Dermis blood vessel endothelial cell (primary cell): ENCODE measurements at places on chromosomes 3 and 15. TPM values are rescaled to one million over a fixed set of nuclear protein-coding genes. Genes with fewer than 3 reads are reported as not detected.

The ACOX2 gene
- 0.70 and 1.5 TPM in 2 replicates for total RNA-seq

The C3orf85 gene
- not detected in 2 replicates for total RNA-seq

GRCh38 chr15:92021792-92022191 lies 168.3 kb downstream of the SLCO3A1 start:
- no peak for DNase-seq

DNA sequence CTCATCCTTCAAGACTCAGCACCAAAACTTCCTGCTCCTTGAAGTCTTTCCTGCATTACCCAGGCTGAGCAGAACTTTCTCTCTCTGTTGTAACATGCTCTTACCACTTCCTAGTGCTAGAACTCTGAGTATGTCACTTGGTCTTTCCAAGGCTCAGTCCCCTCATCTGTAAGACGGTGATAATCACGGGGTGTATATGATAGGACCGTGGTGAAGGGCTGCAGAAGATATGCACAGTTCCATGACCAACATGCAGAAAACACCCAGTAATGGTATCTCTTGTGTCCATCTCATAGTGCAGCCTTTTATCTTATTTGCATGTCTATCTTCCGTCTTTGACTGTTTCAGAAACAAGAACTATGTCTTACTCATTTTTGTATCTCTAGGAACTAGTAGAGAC lies 154.5 kb downstream of the ZNF621 start:
- no peak for DNase-seq

GRCh38 chr3:38731522-38731921 lies 82.0 kb upstream of the SCN5A start:
- DNase-seq = no peak

DNA sequence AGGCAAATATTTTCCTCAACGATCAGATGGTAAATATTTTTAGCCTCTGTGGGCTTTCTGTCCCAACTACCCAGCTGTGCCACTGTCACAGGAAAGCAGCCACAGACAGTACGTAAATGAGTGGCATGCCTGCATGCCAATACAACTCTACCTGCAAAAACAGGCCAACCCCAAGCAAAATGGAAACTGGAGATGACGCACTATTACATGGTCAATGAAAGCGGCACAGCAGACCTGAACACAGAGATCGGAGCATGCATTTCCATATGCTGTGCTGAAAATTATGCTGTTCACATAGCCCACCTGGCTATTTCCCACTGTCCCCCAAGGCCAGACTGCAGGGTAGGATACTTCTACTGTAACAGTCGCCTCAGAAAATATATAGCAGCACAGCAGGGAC lies 57.8 kb downstream of the HERC2 start:
- DNase-seq = no peak

DNA sequence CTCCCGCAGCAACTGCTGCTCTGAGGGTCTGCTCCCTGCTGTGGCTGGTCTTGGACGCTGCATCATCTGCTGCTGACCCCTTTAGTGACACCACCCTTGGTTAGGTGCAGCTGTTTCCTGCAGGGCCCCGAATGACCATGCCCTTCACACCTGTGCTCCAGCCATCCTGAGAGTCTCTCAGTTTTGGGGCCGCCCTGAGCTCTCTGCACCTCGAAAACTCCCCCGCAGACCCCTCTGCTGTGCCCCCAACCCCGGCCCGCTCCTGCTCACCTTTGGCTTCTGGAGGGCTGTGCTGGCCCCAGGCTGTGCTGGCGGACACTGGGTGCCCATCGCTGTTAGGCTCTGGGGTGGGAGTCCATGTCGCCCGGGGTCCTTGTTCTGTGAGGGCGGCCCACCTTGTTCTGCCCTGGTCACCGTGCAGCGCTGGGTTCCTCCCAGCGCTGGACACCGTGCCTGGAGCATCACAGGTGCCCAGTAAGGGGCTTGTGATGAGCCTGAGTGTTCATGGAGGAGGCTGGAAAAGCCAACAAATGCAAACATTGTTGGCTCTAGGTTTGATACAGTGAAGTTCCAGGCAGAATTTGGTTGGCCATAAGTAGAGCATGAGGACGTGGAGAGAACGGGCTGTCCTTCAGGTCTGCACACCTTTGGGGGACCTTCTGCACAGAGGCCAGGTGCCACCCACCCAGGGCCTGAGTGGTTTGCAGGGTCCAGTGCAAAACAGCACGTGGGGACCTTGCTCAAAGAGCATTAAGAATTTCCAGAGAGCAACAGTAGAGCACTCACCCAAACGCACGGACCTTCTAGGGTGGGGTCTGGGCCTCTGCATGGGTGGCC lies 12.3 kb downstream of the ABTB1 start:
- no peak for DNase-seq

DNA sequence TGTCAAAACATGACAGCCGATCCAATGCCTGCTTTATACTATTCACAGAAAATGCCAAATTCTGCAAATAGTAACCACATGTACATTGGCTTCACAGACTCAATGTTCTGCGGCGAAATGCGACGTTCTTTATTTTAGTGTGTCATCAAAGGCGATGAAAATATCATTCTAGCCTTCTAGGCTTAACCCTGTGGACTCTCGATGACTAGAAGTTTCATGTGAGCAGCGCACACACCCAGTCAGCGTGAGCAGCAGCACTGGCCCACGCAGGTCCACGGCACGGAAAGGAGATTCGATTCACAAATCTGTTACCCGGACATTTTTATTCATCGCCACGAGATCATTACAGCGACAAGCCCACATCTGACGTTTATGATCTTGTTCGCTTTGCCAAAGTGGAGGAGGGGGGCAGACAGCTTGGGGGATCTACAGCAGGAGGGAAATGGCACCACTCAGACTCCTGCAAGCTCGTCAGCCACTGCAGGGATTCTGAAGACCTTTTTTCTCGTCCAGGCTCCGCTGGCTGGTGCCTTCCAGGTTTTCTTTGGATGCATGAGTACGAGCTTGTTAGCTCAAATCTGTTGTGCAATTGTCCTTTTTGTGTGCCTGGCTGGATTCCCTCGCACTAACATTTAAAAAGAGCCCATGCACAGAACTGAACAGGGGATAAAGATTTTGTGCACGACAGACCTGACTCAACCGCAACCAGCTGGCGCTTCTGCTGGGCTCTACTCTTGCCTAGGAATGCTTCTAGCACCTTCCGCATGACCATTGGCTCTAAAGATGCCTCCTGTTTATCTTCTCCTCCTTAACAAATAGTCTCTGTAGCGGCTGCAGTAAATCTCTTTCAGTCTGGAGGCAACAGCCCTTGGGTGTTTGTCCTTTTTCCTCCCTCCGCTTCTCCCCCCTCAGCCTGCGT lies 938.4 kb downstream of the MCTP2 start:
- no peak for DNase-seq

- DNase-seq = no peak
Measured at GRCh38 chr3:193897288-193897687, 238.7 kb upstream of the HES1 start.

The ZNF609 gene
- 28.8 and 35.7 TPM in 2 replicates for total RNA-seq

GRCh38 chr3:171776839-171777583 lies 33.3 kb downstream of the PLD1 start:
- DNase-seq = peak; percentile 61

- no peak for DNase-seq
Measured at GRCh38 chr15:57528940-57529565, 62.7 kb upstream of the MYZAP start.

The PLEKHO2 gene
- total RNA-seq = 61.3 and 65.9 TPM in 2 replicates

- DNase-seq = no peak
Measured at GRCh38 chr3:12501360-12502020, 17.2 kb downstream of the TSEN2 start.

GRCh38 chr15:81117136-81117535 lies 16.9 kb upstream of the CFAP161 start:
- DNase-seq = no peak

DNA sequence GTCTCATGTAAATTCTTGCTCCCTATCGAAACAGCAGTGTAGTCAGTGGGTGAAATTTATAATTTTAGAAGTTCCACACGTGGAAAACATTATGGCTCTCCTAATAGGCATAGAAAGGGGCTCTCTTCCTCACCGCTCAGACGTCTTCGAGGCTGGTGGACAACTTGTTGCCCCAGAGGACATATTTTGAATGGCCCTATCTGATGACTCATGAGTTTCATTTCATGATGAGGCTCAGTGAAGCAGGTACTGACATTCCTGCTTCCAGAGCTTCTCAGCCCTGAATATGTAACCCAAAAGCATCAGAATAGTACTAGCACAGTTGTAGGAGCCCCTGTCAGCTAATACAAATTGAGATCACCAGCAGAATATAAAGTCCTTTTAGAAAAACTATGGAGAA lies 117.9 kb downstream of the HERC1 start:
- peak; percentile 8 for DNase-seq

The SEMA3G gene
- total RNA-seq = 30.5 and 30.9 TPM in 2 replicates

The DAZL gene
- total RNA-seq = not detected in 2 replicates

GRCh38 chr3:40580494-40581091 lies 55.8 kb downstream of the ZNF621 start:
- peak; percentile 86 for DNase-seq

DNA sequence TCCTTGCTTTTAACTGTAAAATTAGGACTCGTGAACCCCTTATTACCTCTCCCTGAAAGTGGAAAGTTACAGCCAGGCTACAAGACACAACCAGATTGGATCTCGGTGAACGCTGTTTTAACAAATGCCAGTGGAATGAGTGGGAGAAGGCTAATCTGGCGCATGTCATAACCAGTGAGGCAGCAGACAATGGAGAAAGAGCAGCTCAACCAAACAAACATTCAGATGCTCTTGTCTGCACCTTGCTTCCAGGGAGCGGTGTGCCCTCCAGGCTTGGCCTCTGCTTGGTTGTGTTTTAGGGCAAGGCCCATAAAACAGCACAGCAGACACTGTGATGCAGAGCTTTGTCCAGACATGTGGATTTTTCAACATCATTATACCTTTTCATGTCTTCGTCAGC lies 45.9 kb upstream of the ATP1B3 start:
- DNase-seq = no peak

The HRG gene
- total RNA-seq = not detected in 2 replicates

DNA sequence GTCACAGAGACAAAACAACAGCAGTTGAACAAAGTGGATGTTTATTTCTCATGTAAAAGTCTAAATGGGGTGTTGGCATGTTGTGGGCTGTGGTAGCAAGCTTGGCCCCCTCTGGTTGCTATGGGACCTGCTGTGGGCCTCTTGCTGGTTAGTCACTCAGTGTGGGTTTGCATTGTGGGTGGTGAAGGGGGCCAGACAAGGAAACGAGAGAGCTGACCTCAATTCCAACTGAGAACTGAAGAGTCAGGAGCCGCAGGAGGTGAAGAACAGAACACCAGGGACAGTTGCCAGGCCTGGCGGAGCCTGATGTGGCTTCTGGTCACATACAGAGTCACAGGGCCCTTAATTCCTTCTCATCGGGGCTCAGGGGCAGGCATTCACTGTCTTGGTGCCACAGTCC lies 1.9 kb upstream of the ADPGK start:
- DNase-seq = no peak

GRCh38 chr3:49182682-49183081 lies 11.3 kb downstream of the KLHDC8B start:
- no peak for DNase-seq

DNA sequence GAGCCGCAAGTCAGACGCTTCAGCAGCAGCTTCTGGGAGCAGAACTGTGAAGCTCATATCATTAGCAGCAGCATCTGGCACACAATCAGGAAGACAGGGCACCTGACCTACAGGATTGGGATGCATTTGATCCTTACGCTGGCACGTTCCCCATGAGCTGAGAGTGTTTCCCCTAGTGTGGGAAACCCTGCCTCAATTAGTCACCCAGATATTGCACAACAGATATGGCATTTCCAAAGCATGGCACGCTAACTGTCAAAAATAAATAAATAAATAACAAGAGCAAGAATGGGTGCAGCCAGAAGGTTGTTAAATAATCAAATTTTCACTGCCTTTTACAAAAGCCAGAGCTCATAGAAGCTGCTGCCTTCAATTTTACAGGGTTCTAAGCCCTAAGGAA lies 189.6 kb upstream of the THBS1 start:
- peak; percentile 45 for DNase-seq

GRCh38 chr3:64891021-64891420 lies 203.2 kb upstream of the ADAMTS9 start:
- DNase-seq = no peak

The MAPKAPK3 gene
- 9.2 and 11.9 TPM in 2 replicates for total RNA-seq

DNA sequence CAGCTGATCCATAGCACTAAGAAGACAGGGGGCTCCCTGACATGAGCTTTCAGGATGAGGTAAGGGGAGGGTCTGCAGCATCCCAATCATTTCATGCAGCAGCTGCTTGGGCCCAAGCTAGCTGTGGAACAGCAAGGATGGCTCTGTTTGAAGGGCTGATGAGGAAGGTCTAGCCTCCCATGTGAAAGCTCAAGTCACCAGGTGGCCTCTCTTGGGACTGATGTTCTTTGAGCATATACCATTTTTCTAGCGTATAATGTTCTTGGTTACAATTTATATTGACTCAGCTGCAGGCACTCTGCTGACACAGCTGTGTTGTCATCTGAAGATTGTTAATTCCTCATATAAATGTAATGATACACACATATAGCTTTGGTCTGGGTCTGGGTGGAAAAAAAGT lies 87.0 kb downstream of the CD200R1L start:
- no peak for DNase-seq

The TNFAIP8L3 gene
- 49.9 and 79.0 TPM in 2 replicates for total RNA-seq

The ARF4 gene
- total RNA-seq = 122 and 169 TPM in 2 replicates

The RGMA gene
- total RNA-seq = 0.34 and 0.47 TPM in 2 replicates

- no peak for DNase-seq
Measured at GRCh38 chr15:85120351-85121113, 138.9 kb downstream of the PDE8A start.

The CGGBP1 gene
- total RNA-seq = 74.4 and 83.5 TPM in 2 replicates

- DNase-seq = no peak
Measured at GRCh38 chr3:34408088-34408487, 609.7 kb downstream of the PDCD6IP start.

DNA sequence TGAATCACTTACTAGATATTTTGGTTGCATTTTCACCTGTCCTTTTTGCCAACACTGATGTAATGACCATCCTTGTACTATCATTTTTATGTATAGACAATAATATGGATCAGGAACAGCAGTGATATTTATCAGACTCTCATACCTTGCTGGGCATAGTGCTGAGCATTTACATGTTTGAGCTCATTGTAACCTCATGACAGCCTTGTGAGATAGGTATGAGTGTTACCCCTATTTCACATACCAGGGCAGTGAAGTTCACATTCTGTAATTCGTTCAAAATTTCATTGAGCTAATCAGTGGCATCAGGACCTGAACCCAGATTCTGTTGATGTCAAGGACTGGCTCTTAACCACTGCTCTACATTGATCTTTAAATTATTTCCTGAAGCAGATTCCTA lies 221.5 kb upstream of the TBL1XR1 start:
- DNase-seq = no peak

GRCh38 chr3:15347063-15347736 lies 14.8 kb upstream of the SH3BP5 start:
- DNase-seq = no peak

The ISLR gene
- total RNA-seq = 0.17 and 0.79 TPM in 2 replicates

DNA sequence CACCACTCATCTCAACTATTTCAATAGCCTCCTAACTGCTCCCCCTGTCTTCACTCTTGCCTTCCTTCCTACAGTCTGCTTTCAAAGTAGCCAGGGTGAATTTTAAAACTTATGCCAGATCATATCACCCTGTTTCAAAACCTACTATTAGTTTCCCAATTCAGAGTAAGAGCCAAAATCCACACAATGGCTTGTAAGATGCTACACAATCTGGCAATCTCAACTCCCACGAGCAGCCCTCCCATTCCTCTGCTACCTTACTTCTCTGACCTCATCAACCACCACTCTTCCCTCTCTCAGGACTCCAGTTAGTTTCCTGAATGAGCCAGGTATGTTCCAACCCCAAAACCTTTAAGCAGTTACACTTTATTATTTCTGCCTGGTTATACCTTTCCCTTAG lies 62.5 kb downstream of the VPS13C start:
- no peak for DNase-seq

The CHAC1 gene
- 2.2 and 2.9 TPM in 2 replicates for total RNA-seq
